Naive thymus-derived CD4-positive, alpha-beta T cell (primary cell): ENCODE measurements at places on chromosomes 4 and X. TPM values are rescaled to one million over a fixed set of nuclear protein-coding genes. Genes with fewer than 3 reads are reported as not detected.
A peak's percentile ranks its signal among the peaks of the same experiment; 100 is the strongest.

DNA sequence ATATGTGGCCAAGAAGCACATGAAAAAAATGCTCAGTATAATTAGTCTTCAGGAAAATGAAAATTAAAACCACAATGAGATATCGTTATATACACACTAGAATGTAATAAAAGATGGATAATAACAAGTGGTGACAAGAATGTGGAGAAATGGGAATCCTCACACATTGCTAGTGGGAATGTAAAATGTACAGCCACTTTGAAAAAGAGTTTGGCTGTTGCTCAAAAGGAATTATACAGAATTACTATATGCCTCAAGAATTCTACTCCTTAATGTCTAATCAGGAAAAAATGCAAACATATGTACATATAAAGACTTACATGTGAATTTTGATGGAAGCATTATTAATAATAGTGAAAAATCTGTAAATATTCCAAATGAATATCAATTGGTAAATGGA, 102.2 kb downstream of the SPCS3 start:
- no peak overlapping the region for H3K4me3 ChIP-seq
- no peak overlapping the region for H3K27ac ChIP-seq
- no peak for DNase-seq
- no peaks in the 10 kb centered on the region for H3K27me3 ChIP-seq

- no peak overlapping the region for H3K27ac ChIP-seq
- H3K4me3 ChIP-seq, result no peak overlapping the region
- no peaks in the 10 kb centered on the region for H3K4me1 ChIP-seq
- DNase-seq, result no peak
- no peaks in the 10 kb centered on the region for H3K36me3 ChIP-seq
These were observed 124.8 kb upstream of the SLIT2 start for GRCh38 chr4:20126906-20127305.

DNA sequence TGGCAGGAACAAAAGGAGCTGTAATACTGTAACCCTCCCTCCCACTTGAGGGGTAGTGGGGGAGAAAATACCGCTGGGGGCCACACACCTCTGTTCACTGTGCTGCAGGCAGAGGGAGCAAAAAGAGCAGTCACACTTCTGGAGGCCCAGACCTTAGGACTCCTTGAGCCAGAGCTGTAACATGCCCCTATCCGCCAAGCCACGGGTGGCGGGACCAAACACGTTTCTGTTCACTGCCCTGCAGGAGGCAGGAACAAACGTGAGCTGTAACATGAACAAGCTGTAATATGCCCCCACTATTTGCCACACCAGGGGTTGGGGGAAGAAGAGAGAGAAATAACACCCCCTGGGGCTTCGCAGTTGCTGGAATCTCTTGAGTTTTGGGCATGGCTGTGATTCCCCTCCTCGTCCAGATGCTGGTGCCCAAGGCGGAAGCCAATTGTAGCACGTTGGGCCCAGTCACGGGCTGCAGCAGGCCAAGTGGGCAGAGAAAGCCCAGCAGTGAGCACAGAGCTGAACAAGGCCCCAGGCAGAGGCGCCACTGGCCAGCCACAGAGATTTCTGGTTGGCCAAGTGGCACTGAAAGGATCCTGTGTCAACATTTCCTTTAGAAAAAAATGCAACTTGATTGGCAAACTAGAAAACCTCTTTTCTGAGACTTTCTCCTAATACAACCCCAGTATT, 509.7 kb downstream of the INPP4B start:
- no peak overlapping the region for H3K4me3 ChIP-seq
- DNase-seq, result no peak
- no peaks in the 10 kb centered on the region for H3K27me3 ChIP-seq
- H3K36me3 ChIP-seq, result no peaks in the 10 kb centered on the region

DNA sequence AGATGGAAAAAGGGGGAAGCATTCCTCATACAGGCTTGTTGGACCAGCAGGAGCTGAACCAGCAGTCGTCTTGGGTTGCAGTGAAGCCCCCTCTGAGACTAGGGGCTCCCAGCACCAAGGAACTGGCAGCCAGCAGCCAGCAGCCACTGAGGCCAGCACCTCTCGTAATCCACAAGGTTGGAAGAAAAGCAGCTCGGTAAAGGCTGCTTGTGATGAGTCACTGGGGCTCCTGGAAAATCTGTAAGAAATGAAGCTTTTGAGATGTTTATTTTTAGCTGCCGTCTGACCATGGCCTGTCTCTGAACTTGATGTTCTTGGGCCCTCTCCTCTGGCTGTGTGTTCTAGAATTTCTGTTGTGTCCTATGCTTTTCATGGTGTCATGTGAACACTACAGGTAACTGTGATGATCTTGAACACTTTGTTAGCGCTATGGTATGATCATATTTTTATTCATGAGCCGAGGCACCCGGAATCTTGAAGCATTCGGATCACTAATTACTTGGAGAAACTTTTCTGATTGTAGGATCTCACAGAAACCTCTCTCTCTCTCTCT, 18.6 kb downstream of the CLCN4 start:
- no peak overlapping the region for H3K27ac ChIP-seq
- no peaks in the 10 kb centered on the region for H3K27me3 ChIP-seq
- DNase-seq, result no peak
- no peaks in the 10 kb centered on the region for H3K4me1 ChIP-seq
- no peak overlapping the region for H3K4me3 ChIP-seq
- H3K36me3 ChIP-seq, result no peaks in the 10 kb centered on the region

GRCh38 chrX:130771648-130772047, 131.4 kb downstream of the ENOX2 start:
- H3K27ac ChIP-seq, result no peak overlapping the region
- no peak overlapping the region for H3K4me3 ChIP-seq
- DNase-seq, result no peak
- H3K27me3 ChIP-seq, result no peaks in the 10 kb centered on the region

GRCh38 chr4:76616526-76616925, 181.5 kb downstream of the SHROOM3 start:
- H3K4me3 ChIP-seq, result no peak overlapping the region
- no peaks in the 10 kb centered on the region for H3K4me1 ChIP-seq
- no peak for DNase-seq
- no peaks in the 10 kb centered on the region for H3K36me3 ChIP-seq
- H3K27me3 ChIP-seq, result no peaks in the 10 kb centered on the region

- DNase-seq, result no peak
- H3K4me3 ChIP-seq, result no peak overlapping the region
- H3K27ac ChIP-seq, result no peak overlapping the region
- no peaks in the 10 kb centered on the region for H3K4me1 ChIP-seq
- no peaks in the 10 kb centered on the region for H3K36me3 ChIP-seq
These were observed 390.1 kb downstream of the ADAM29 start for GRCh38 chr4:175308236-175308635.

Gene MGARP
- 0.32 TPM for polyA plus RNA-seq

DNA sequence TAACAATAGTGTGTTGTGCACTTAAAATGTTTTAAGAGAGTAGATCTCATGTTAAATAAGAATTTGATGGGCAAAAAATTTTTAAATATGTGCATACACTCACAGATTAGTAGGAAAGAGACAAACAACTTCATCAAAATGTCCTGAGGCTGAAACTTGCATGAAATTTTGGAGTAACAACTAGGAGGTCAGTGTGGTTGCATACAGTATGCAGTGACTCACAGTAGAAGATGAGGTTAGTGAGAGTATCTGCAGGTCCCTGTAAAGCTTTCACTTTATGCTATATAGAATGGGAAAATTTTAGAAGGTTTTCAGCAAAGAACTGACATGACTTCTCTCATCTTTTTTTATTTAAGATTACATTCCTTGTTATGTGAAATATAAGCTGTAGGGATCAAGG, 453.1 kb upstream of the KLHL4 start:
- no peak for DNase-seq
- no peak overlapping the region for H3K27ac ChIP-seq
- no peaks in the 10 kb centered on the region for H3K27me3 ChIP-seq
- no peaks in the 10 kb centered on the region for H3K36me3 ChIP-seq
- H3K4me3 ChIP-seq, result no peak overlapping the region
- H3K4me1 ChIP-seq, result no peaks in the 10 kb centered on the region

DNA sequence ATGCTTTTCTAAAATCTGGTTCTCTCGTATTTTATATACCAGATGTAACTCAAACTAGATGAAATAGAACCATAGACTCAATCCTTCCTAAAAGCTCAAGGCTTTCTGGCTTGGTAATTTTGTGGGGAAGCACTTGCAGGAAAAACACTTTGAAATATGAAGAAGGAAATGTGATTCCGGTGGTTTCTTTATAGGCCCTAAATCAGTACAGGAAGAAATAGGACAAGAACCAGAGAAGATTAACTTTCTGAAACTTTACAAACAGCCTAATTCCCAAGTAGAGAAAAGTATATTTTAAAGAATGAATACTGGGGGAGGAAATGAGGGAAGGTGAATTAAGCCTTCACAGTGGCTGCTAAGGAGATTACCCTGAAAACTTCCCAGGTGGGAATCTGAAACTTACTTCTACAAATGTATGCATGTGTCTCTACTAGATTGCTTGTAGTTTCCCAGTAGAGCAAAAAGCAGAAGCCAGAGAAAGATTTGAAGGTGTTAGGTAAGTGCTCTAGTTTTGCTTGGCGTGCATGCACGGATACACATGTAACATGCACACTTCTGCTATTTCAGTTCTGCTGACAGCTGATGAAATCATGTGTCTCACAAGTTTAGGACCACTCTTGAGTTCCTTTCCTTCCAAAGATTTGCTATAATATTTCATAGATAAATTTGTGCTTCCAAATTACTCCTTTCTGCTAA, 92.1 kb downstream of the AFF1 start:
- H3K4me1 ChIP-seq, result peaks cover 21% of the 10 kb centered on the region
- no peak overlapping the region for H3K4me3 ChIP-seq
- no peak for DNase-seq
- no peak overlapping the region for H3K27ac ChIP-seq

GRCh38 chr4:61864286-61864685, 664.2 kb downstream of the ADGRL3 start:
- no peak for DNase-seq
- H3K4me1 ChIP-seq, result no peaks in the 10 kb centered on the region
- no peaks in the 10 kb centered on the region for H3K27me3 ChIP-seq
- H3K27ac ChIP-seq, result no peak overlapping the region
- no peak overlapping the region for H3K4me3 ChIP-seq

DNA sequence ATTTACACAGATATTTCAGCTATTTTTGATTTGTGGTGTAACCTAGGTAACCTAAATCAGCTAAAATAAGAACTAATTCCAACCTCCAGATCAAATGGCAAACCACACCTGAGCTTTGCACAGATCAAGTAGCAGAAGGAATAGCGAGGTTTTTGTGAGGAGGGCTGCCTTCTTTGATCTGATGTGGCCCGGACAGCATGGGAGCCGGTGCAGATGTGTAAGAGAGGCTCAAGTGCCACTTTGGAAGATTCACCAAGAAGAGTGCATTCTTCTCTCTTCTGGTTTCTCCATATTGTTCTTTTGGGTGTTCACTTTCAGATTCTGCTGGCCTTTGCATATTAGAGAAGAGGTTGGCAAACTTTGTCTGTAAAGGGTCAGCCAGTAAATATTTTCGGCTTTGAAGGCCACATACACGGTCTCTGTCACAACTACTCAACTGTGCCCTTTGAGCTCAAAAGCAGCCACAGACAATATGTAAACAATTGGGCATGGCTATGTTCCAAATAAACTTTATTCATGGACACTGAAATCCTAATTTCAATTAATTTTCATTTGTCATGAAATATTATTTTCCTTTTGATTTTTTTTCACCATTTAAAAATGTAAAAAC, 78.9 kb upstream of the FAM9C start:
- H3K4me3 ChIP-seq, result peak overlapping the region; percentile 29
- no peak for DNase-seq
- no peaks in the 10 kb centered on the region for H3K27me3 ChIP-seq
- peaks cover 25% of the 10 kb centered on the region for H3K4me1 ChIP-seq
- peak overlapping the region; percentile 52 for H3K27ac ChIP-seq

DNA sequence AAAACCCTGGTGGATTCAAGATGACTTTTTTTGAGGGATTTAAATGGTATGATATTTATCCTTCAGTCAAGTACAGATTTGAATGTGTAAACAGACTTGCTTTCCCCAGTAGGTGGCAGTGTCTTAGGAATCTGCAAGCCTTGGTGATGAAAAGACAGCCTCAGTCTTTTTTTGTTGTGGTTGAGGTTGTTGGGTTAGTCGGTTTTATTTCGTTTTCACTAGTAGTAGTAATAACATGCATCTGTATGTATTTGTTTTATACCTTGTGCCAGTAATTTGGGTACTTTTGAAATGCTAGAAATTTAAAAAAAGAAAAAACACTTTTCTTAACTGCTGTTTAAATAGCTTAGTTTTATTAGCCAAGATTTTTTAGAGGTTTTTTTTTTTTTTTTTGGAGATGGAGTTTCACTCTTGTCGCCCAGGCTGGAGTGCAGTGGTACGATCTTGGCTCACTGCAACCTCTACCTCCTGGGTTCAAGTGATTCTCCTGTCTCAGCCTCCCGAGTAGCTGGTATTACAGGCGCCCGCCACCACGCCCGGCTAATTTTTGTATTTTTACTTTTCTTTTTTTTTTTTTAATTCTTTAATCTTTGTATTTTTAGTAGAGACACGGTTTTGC, 39.2 kb downstream of the COPS4 start:
- no peak overlapping the region for H3K27ac ChIP-seq
- no peaks in the 10 kb centered on the region for H3K27me3 ChIP-seq
- peaks cover 6% of the 10 kb centered on the region for H3K4me1 ChIP-seq
- peaks cover 24% of the 10 kb centered on the region for H3K36me3 ChIP-seq

- no peaks in the 10 kb centered on the region for H3K36me3 ChIP-seq
- no peaks in the 10 kb centered on the region for H3K27me3 ChIP-seq
- H3K4me1 ChIP-seq, result no peaks in the 10 kb centered on the region
- no peak overlapping the region for H3K4me3 ChIP-seq
These were observed 232.5 kb upstream of the POF1B start for GRCh38 chrX:85611926-85612325.

DNA sequence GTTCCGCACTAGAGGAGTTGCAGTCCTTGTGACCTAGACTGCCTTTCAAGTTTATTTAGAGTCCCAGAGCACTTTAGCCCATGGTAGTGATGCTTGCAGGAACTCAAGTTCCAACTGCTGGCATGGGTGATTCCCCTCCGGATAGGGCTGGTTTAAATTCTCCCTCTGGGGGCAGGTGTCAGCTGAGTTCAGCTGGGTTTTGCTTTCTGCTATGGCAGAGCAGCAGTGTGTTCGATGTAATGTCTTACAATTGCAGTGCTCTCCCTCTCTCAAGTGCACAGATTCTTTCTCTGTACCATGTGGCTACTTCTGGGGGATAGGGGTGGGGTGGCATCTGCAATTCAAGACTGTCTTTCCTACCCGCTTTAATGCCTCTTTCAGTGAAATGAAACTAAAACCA, 164.8 kb upstream of the ZIC3 start:
- DNase-seq, result no peak
- H3K4me1 ChIP-seq, result no peaks in the 10 kb centered on the region
- no peak overlapping the region for H3K27ac ChIP-seq
- H3K36me3 ChIP-seq, result no peaks in the 10 kb centered on the region
- no peaks in the 10 kb centered on the region for H3K27me3 ChIP-seq

- DNase-seq, result no peak
- no peaks in the 10 kb centered on the region for H3K36me3 ChIP-seq
- no peaks in the 10 kb centered on the region for H3K27me3 ChIP-seq
- no peak overlapping the region for H3K4me3 ChIP-seq
These were observed 79.5 kb upstream of the IRF2 start for GRCh38 chr4:184553891-184554290.

Gene OTUD6A
- polyA plus RNA-seq, result not detected
